Muscle of arm (tissue), 14 donors: ENCODE measurements at places on chromosomes 3 and 15. TPM values are rescaled to one million over a fixed set of nuclear protein-coding genes. Genes with fewer than 3 reads are reported as not detected.

Gene LIPC
- polyA plus RNA-seq: 0.20 TPM

DNA sequence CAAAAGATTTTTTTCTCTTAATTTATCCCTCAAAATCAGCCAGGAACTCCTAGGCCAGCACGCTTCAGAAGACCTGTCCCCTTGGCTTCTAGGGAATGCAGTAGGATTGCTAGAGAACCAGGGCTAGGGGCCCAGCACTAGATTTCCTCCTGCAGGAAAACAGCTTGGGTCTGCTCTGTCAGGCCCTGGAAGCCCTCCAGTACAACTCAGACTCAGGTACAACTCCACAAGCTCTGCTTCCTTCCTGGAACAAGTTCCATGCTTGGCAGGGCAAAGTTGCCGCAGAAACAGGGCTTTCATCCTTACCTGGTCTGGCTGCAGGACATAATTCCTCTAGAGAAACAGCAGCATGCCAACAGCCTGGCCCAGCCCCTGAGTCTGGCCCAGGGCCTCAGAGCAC is 96.1 kb upstream of the CTNNB1 start:
- DNase-seq: no peak

DNA sequence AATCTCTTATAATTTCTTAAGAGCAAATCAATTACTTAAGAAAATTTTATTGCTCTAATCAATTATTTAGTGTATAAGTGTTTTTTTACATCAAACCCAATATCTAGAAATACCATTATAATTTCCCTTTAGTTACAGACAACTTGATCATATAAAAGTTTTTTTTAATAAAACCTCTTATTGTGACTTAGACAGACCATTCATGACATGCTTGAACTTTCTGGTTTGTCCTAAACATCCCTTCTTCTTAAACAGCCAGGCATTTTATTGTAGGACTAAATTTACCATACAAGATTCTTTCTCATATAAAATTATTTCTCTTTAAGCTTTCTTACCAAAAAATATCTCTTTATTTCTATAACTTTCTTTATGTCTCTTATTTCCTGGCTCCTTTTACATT is 164.5 kb downstream of the SUCNR1 start:
- no peak for DNase-seq

Gene EOMES
- polyA plus RNA-seq: 0.20 TPM

- DNase-seq: no peak
These were observed 492.7 kb downstream of the AGBL1 start for GRCh38 chr15:86572368-86572841.

GRCh38 chr15:22806664-22807063 is 20.2 kb downstream of the NIPA1 start:
- no peak for DNase-seq

Gene IL20RB
- polyA plus RNA-seq: 1.3 TPM
